ENCODE measurements at places on chromosomes 12 and 14. TPM values are rescaled to one million over a fixed set of nuclear protein-coding genes. Genes with fewer than 3 reads are reported as not detected.

DNA sequence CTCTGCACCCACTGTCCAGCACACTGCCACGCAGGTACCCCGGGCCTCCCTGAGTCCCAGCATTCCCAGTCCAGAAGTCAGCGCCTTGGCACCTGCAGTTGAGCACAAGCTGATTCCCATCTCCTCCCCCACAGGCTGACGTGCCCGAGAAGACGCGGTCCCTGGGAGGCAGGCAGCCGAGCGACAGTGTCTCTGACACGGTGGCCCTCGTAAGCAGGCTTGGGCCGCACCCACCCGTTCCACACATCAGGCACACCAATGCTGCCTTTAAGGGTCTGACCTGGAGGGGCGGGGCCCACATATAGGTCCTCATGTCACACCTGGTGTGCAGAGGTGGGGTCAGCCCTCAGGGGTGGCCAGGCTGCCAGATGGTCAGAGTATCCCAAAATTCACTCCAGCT, 18.4 kb upstream of the TEX22 start:
- DNase-seq, result no peak

- peak; percentile 86 for DNase-seq
These were observed 35.2 kb downstream of the ZFP36L1 start for GRCh38 chr14:68757618-68758081.

DNA sequence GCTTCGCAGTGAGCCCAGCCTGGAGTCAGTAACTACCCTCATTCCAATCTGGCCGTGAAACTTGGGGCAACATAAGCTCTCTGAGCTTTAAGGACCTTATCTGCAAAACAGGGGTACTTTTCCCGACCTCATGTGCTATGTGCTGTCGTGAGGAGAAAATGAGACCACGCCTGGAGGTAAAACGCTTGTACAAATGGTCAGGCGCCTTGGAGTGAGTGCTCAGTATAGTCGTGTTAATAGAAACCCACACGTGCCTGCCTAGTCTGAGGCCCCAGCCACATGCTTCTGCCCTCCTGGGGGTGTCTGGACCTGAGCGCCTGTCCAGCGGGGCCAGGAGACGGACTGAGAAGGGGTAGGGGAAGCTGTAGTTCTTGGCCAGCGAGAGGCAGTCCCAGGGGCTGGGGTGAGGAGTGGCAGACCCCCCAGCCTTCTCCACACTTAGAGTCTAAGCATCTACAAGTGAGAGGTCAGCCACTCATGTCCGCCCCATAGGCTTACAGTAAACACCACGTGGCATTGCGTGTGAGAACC, 4.9 kb downstream of the AQP5 start:
- DNase-seq, result no peak

GRCh38 chr12:81229759-81230158, 151.9 kb downstream of the ACSS3 start:
- no peak for DNase-seq

The HOXC12 gene
- total RNA-seq, result 1.1 TPM

The SLC7A7 gene
- 11.4 TPM for total RNA-seq

The ERP27 gene
- 1.2 TPM for total RNA-seq

The KRT6C gene
- not detected for total RNA-seq

The PRB2 gene
- total RNA-seq, result not detected

DNA sequence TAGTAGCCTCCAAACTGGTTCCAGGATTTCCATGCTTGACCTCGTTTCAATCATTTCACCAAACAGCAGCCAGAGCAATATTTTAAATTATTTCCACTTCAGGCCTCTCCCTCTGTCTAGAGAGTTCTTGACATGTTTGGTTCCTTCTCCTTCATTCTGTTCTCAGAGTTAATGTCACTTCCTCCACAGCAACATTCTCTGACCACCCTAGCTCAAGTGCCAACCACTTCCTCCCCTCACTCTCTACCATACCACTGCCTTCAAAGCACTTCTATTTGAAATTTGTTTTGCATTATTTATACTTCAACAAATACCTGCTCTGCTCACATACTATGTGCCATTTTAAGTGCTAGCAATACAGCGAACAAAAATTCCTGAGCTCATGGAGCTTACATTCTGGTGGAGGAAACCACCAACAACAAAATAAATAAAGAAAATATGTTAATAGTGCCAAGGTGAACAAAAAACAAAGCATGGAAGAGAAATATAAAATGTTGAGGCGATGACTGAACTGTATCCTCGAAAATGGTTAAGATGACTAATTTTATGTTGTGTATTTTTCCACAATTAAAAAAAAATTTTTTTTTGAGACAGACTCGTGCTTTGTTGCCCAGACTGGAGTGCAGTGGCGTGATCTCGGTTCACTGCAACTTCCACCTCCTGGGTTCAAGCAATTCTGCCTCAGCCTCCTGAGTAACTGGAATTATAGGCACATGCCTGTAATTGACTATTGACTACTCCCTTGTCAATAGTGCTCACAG, 17.3 kb downstream of the BAZ1A start:
- no peak for DNase-seq

The IL23A gene
- not detected for total RNA-seq

The HIF1A gene
- 131 TPM for total RNA-seq

The EML1 gene
- total RNA-seq, result 92.6 TPM

The CLEC2D gene
- total RNA-seq, result 7.8 TPM

GRCh38 chr14:101217080-101217463, 313.6 kb upstream of the RTL1 start:
- peak; percentile 36 for DNase-seq

GRCh38 chr12:55726971-55727370, 1.8 kb downstream of the CD63 start:
- peak; percentile 78 for DNase-seq

DNA sequence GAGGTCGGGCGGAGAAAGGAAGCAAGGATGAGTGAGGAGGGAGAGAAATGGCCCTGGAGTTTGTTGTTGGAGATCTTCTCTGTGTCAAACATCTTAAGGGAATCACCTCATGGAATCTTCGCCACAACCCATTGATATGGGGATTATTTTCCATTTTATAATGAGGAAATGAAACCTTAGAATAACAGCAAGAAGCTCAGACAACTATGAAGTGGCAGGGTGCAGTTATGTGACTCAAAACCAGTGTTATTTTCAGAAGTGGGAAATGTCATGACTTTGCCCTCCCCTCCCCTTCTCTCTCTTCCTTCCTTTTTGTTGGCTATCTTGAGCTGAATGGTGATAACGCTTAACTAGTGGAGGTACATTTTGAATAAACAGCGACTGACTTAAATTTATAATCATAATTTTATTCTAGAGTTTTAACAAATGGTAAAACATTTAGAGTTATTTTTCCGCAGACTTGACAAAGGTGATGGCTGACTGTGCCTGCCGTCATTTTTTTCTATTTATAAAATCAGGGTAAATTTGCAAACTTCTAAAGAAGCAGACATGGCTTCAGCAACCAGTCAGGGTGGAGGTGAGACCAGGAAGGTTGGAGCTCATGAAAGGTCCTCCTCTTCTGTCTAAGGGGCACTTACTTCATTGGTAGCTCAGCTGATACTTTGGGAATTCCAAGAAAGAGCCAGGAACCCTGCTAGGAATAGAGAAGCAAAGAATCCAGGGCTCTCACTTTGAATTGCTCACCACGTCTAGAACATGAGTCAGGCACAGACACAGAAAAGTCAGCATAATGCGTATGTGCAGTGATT, 232.4 kb downstream of the RGS6 start:
- DNase-seq, result no peak

The TMED10 gene
- 311 TPM for total RNA-seq

DNA sequence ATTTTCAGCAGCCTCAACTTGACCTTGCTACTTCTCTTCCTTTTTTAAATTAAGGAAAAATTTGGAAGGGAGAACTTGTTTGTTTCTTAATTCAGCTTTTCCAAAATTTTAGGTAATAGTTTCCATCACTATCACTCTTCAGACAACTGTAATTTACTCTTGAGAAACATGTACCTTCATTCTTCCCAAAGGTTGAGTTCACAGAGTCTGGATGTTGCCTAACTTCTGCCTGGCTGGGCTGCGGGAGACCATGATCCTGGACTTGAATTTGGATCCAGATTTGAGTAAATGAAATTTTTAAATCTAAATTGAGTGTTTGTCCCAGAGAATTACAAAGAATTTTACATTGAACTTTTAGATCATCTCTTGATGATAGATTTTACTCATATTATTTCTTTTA, 193.1 kb downstream of the CCDC91 start:
- no peak for DNase-seq

The SLC4A8 gene
- total RNA-seq, result 0.79 TPM

GRCh38 chr12:48183876-48184548, 568 bp downstream of the CCDC184 start:
- no peak for DNase-seq

The SPIC gene
- not detected for total RNA-seq

The PPHLN1 gene
- total RNA-seq, result 43.4 TPM

The COL2A1 gene
- not detected for total RNA-seq

The C14orf132 gene
- total RNA-seq, result 122 TPM

DNA sequence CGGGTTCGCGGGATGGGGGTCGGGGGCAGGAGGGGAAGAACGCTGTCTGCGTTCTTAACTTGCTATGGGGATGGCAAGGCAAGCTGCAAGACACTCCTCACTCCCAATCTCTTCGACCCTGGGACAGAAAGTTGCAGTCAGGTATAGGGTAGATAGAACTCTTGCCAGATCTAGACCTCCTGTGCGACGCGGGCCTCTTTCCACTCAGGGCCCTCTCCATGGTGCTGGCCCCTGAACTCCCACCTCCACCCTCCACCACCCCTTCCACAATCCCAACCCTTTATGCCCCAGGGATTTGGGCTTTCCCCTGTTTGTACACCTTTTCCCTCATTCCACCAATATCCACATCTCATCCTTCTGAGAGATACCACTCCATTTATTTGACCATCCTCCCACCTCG, 812 bp downstream of the NABP2 start:
- no peak for DNase-seq

DNA sequence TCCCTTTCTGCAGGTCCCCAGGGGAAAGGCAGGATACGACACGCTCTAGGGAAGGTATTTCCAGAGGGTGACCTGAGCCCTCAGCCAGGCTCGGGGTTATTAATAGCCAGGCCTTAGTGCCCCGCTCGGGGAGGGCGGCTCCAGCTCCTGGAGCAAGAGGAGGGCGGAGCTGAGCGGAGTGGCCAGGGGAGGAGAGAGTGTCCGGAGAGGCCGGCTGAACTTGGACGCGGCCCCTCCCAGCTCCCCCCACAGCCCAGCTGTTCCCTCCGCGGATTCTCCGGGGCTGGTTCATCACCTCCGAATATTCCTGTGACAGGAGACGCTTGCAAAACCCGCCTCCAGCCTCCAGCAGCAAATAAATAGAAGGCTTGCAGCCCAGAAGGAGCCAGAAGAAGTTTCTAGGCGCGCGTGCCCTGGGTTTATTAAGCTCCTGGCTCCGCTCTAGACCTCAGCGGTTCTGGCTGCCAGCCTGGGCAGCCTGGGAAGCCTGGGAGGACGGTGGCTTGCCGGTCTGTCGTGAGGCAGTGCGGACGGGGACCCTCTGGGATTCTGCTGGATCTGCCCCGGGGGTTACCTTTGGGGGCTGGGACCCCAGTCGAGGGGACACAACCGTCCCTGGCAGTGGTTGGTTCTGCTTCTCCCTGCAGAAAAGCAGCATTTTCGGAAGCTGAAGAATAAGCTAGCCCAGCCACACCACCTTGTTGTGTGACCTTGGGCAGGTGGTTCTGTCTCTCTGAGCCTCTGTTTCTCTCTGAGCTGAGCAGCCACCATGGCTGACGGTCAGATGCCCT, at the start of gene HSPB8:
HSPB8 (plus strand) TSS at position 388 of the 791 bp plus-strand sequence; CDS start at position 770, 382 bp downstream.
- DNase-seq, result peak; percentile 97

DNA sequence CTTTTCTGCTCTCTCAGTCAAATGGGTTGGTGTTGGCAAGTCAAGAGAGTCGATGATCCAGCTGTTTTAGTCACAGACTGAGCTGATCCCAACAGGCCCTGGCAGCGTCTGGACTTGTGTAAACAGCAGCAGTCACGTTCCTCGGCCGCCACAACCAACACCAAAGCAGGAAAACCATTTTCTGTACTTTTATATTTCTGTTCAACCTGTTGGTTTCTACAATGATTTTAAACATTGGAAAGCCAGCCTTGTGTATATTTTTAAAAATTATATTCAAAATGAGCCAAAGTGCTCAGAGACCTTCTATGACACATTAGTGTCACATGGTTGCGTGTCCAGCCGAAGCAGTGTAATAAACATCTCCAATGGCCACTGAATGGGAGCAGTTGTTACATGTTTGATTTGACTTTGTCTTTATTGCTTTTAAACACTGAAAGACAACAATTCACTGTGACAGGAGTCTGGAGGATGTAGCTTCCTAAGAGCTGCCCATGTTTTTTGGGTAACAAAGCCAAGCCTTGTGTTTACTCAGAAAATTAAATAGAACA, 5.9 kb upstream of the SIVA1 start:
- no peak for DNase-seq

GRCh38 chr14:39217214-39217879, 16.4 kb upstream of the MIA2 start:
- no peak for DNase-seq

- DNase-seq, result no peak
These were observed 211.5 kb downstream of the PRKD1 start for GRCh38 chr14:29716150-29716549.

The OLR1 gene
- 0.71 TPM for total RNA-seq

DNA sequence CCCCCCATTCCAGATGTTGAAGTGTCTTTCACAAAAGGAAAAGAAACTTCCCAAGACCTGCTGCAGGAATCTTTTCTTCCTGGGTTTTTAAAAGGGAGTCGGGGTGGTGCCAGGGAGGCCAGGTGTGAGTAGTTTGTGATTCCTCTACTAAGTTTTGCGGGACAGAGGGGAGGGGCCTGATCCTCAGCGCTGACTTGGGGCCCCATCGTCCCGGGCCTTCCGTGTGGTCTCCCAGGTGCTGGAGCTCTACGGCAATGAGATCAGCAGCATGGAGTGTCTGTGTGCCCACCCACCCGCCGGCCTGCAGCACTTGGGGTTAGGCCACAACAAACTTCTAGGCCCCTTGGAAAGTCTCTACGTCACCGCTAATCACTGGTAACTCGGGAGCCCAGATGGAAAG, 4.5 kb downstream of the LRRC43 start:
- no peak for DNase-seq

DNA sequence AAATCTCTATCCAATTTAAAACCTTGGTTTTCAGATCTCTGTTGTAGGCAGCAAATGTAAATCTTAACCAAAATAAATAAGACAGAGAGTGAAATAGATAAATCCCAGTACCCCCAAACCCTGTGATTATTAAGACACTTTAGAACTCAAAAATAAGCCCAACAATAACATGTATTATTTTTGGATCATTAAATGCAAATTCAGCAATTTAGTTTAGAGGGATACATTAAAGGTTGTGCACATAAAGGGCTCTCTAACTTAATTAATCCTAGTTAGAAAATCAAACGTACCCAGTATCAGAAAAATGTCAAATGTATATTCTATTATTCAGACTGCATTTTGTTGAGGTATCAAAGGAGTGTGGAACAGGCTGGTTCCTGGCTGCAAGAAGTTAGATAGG, 416.8 kb downstream of the SLC16A7 start:
- no peak for DNase-seq

GRCh38 chr14:103378038-103378854, 7.0 kb upstream of the MARK3 start:
- no peak for DNase-seq

The GSC gene
- 0.97 TPM for total RNA-seq

The HAL gene
- total RNA-seq, result 1.2 TPM

GRCh38 chr14:68628605-68629310, 164.1 kb downstream of the ZFP36L1 start:
- no peak for DNase-seq

The KRT78 gene
- not detected for total RNA-seq
